Activated T-helper 1 cell treated with anti-CD3 and anti-CD28 coated beads, Interleukin-2, amount 50 U/mL, for 16 hours (primary cell): ENCODE measurements at places on chromosomes 16 and 17.

GRCh38 chr17:49575679-49576087 lies at the start of gene NXPH3:
NXPH3 (plus strand) TSS chr17:49575871; CDS start chr17:49576220, 349 bp downstream.
- DNase-seq = peak; percentile 28

- DNase-seq = no peak
These were observed 331 bp upstream of the ZNF287 start for GRCh38 chr17:16569358-16569712.

DNA sequence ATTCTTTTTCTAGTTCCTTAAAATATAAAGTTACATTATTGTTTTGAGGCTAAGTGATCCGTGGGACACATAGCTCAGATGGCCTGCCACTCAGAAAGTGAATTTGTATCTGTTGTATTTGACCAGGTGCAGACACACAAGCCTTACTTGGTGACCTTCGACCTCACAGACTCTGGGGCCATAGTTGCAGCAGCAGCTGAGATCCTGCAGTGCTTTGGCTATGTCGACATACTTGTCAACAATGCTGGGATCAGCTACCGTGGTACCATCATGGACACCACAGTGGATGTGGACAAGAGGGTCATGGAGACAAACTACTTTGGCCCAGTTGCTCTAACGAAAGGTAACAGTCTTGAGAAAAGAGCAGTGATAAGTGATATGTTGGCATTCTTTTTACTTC lies 30.5 kb downstream of the TMEM11 start:
- no peak for DNase-seq

DNA sequence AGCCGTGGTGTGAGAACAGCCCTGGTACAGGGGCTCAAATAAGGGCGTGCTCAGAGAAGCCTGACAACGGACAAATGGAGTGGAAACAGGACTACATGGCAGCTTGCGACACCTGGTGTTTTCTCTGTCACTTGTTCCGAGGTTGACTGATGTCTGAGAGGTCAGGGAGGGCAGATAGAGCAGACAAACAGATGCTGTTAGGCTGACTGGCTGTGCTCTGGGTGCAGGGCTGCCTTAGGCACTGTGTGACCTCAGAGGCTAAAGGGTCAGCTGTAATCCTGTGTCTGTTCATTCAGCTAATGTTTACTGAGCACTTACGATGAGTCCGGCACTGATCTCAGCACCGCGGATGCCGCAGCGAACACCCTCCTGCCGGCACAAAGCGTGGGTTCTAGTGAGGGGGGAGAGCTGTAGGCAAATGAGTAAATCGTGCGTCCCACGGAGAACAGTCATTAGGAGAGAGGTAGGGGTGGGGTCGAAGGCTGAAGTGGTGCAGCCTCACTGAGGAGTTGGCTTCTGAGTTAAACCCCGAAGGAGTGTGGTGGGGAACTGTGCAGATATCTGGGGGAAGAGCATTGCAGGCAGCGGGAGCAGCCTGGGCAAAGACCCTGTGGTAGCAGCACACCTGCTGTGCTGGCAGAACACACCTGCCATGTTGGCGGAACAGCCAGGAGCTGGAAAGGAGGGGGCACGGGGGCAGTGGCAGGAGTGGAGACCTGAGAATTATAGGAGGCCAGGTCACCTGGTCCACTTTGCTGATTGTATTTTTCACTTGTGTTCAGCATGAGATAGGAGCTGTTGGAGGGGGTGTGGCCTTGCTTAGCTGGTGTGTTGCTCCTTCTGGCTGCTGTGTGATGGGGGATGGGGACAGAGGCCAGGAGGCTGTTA lies 35.0 kb downstream of the GPT2 start:
- no peak for DNase-seq

GRCh38 chr17:74383141-74383540 lies 15.8 kb downstream of the GPR142 start:
- no peak for DNase-seq

- DNase-seq = peak; percentile 45
These were observed 11.5 kb upstream of the PITPNA start for GRCh38 chr17:1573932-1574696.
